ENCODE measurements at places on chromosomes 7 and 10.

DNA sequence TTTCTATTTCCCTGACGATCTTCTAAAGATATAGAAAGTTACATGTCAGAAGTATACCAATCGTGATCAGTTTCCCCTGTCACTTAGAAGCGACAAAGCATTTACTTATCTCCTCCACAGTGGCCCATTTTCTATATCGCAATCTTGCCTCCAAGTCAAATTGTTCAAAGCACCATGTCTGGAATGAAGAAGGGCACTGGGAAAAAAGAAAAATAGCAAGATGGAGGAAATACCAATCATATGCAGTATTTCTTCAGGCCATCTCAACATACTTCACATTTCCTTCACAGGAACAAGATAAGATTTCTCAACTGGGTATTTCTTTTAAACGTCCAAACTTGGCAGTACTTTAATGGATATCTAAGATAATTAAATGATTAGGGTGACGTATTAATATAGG is 63.3 kb upstream of the IL6 start:
- DNase-seq: no peak

DNA sequence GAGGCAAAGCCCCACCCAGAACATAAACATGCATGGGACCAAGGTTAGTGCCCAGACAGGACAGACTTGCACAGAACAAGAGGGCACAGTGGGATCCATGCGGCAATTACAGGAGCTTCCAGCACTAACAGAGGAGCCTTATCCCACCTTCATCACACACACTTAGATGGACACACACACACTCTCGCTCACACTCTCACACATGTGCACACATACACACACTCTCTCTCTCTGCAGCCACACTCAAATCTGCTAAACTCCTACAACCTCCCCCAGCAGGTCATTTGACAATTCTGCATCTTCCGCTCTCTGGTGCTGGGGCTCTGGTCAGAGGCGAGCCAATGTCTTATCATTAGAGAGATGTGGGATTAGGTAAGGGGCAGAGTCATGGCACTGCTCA is 120.5 kb downstream of the UBE2H start:
- DNase-seq: no peak

- DNase-seq: no peak
Observed at GRCh38 chr7:107032720-107033438, 11.6 kb upstream of the PRKAR2B start.

DNA sequence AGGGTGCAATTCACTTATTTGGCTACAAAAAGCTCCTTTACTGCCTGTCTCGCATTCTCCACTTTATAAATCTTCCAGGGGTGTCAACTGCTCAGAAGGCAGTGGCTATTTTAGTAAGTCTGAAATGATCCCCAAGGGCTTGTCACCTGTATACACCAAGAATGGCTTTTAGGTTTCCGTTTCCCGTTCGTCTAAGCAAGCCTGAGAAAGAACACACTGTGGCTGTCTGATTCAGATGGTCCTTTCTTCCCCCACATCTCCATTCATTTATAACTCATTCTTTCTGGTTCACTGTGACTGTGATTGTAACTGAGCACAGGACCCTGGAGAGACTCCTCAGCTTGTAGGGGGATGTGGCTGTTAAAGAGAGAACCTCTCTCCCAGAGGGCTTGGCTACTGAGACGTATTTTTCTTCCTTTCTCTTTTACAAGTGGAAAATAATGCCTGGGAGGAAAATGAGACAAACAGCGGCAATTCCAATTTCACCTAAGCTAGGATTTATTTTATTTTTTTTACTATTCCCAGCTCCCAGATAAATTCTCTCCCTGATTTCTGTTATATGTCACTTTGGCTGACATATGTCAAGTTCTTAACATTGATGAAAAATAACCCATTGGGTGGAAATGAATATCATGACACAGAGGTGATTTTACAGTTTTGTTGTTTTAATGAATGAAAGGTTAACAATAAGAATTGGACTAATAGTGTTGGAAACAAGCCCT is 129.3 kb downstream of the FAM107B start:
- no peak for DNase-seq

DNA sequence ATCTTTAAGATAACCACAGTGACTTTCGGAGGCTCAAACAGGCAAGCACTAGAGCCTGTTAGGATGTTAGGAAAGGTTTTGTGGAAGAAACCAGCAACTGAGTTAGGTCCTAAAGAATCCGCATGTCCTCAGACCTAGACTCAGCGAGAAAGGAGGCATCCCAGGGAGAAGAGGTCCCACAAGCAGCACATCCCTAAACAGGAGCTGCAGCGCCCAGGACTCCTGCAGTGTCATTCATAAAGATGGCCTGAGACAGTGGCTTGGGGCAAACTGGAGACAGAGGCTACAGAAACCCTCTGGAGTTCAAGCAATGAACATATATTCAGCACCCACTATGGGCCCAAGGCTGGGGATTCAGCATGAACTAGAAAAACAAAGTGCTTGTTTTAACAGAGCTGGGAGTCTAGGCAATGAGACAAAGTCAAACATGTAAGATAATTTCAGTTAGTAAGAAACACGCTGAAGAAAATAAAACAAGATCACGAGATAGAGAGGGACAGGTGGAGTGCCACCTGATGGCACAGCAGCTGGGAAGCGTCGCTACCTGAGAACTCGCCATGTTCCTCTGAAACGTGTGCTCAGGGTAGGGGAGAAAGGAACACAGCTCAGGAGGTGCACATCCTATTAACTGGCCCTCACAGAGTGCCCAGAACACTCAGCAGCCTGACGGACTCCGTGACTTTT is 48.1 kb downstream of the PARD3 start:
- DNase-seq: no peak

DNA sequence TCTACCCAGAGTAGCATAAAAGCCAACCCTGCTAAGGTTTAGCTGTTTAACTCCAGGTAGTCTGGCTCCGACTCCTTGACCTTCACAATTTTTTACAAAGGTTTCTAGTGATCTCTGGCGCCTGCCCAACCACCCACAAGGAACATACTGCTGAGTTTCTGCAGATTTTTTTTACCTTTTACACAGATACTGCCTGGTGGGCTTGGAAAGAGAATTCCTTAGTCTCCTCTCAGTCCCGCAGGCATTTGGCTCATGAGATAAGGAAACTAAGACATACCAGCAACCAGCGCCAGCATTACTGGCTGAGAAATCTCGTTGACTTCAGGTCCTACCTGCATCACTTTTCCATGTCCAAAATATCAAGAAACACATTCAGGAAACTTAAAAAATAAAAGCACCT is 51.1 kb upstream of the LYZL1 start:
- no peak for DNase-seq

GRCh38 chr7:39408906-39409305 is 157.3 kb upstream of the YAE1 start:
- DNase-seq: no peak

GRCh38 chr10:92657024-92657423 is 32.7 kb upstream of the HHEX start:
- DNase-seq: no peak

GRCh38 chr7:121510858-121511482 is 114.9 kb upstream of the FAM3C start:
- DNase-seq: no peak

DNA sequence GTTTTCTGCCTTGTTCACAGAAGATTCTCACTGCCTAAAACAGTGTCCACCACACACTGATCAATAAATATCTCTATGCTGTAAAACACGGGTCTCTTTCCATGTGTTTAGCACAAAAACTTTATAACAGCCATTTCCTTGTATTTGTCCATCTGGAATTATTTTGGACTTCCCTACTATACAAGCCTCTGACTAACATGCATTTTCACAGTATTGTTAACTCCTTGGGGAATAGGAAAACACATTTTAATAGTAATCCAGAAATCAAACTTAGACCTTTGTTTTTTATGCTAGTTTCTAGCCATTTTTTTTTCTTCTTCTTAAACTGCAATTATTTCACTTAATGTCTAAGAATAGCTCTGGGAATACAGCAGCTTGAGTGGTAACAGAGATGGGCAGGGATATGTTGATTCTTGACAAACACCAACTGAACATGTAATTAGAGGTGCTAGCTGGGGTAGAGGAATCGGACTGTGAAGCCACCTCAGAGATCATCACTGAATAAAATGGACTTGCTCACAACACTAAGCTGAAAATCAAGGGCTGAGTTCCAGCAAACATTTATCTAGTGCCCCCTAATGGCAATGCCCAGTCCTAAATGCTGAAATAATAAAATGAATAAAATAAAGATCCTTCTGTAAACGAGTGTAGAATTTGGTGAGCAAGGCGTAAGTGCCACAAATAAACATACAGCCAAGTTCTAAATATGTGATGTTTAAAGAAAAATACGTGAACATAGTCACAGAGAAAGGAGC is 593.1 kb downstream of the SORCS1 start:
- DNase-seq: no peak

GRCh38 chr7:117818232-117818631 is 55.0 kb downstream of the CTTNBP2 start:
- DNase-seq: no peak

DNA sequence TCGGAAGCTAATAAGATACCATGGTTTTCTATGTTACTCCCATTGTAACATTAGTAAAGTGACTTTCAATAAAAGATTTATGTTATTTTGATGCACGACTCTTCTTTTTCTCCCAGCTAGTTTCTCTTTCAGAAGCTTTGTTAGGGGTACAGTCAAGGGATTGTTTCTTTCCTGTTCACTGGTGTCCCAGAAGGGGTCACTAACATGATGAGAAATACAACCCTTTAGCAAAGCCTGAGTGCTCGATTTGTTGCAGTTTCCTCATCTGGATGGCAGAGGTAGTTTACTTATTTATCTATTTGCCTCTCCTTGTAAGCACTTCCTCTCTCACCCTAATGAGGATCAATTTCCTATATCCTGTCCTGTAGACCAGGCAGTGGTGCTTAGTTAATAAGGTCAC is 17.0 kb downstream of the SRI start:
- DNase-seq: no peak

- no peak for DNase-seq
Observed at GRCh38 chr10:24715246-24715769, 8.4 kb downstream of the ARHGAP21 start.

GRCh38 chr7:90312745-90313144 is 8.4 kb downstream of the FAM237B start:
- no peak for DNase-seq

DNA sequence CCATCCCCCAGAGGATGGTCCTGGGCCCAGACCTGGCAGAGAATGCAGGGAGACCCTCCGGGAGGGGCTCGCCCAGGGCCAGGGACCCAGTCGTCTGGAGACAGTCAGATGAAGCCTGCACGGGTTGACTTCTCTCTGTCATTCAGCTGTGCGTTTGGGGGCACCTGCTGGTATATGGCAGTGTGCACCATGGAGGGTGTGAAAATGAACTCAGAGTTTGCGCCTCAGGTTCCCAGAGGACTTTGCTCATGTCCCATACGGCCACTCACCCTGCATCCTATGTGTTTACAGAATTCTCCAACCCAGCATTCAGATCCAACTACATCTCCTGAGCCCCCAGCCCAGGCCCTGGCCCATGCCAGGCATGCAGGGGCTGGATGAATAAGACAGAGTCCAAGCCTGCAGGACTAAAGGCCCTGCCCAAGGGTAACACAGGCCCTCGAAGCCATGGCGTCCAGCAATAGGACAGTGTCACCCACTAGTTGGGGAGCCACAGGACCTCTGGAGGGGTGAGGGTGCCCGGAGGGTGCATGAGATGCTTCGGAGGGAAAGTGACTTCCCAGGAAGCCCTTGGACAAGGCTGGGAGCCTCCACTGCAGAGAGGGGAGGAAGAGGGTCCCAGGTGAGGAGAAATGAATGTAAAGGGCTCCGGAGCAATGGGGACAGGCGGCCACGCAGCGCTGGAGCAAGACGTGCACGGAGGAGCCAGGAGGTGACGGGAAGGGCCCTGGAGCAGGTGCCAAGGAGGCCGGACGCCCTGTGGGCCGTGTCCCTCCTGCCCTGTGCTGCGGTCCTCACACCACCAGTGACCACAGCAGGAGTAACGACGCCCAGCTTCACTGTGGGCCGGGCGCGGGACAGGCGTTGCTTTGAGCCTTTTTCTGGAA is 36.3 kb downstream of the CALML3 start:
- no peak for DNase-seq

GRCh38 chr10:43244783-43245182 is 22.1 kb downstream of the RASGEF1A start:
- DNase-seq: no peak

GRCh38 chr10:26095781-26096180 is 120.8 kb upstream of the GAD2 start:
- DNase-seq: no peak

DNA sequence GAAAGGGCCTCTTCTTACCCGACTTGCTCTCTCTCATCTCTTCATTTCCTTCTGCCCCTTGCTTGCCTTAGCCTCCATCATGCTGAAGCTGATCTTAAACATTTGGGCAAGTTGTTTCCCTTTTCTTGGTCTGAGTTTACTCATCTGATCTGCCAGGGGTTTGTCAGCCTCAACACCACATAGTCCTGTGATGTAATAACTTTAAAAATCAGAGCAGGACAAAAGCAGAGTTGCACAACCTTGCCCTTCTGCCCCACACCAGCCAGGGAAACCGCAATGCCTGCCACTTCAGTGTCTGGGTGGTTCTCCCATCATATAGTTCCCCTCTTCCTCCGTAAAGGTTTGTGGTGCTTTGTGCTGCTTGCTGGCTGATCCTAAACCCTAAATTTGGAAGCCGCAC is 9.9 kb upstream of the LIPM start:
- DNase-seq: no peak

DNA sequence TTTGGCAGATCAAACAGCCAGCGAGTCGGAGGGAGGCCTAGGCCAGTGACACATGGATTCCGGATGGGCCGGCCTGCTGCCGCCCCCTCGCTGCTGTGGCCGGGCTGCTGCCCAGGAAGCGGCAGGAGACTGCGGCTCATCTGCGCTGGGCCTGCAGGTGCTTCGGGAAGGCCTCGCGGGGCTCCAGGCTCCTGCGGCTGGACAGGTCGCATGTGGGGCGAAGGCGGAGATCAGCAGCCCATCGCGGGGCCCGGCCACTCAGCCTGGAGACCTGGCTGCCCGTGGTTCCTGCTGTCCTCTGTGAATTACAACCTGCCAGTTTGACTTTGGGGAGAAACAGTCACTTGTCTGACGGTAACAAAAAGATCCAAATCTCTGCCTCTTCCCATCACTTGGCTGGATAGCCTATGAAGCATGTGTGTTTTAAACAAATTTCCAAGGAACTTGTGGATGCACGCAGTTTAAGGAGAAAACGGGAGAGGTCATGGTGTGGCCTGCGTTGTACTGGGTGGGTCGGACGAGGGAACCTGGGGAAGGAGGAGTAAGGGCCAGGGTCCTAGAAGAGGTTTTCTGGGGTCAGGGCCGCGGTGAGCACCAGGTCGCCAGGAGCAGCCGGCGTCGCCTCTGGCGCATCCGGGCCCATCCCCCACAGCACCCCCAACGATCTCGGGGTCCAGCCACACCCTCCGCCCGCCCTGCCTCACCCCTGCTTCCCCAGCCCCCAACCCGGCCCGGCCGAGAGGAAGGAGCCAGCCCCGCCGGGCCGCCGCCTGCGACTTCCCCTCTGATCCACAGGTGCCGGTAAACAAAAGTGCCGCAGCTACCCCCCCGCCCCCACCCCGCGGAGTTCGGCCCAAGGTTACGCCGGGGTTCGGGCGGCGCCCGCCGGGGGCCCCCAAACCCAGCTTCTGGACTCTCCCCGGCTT is 1.6 kb downstream of the SPOCK2 start:
- DNase-seq: no peak

- DNase-seq: no peak
Observed at GRCh38 chr10:79203833-79204232, 135.1 kb downstream of the ZMIZ1 start.
